ENCODE measurements at places on chromosomes 2 and 18.
A peak's percentile ranks its signal among the peaks of the same experiment; 100 is the strongest.

- no peak overlapping the region for H3K4me3 ChIP-seq
- H3K27me3 ChIP-seq, result no peaks in the 10 kb centered on the region
- H3K27ac ChIP-seq, result no peak overlapping the region
- no peaks in the 10 kb centered on the region for H3K36me3 ChIP-seq
Measured at GRCh38 chr2:85089585-85089984, 43.6 kb upstream of the TCF7L1 start.

DNA sequence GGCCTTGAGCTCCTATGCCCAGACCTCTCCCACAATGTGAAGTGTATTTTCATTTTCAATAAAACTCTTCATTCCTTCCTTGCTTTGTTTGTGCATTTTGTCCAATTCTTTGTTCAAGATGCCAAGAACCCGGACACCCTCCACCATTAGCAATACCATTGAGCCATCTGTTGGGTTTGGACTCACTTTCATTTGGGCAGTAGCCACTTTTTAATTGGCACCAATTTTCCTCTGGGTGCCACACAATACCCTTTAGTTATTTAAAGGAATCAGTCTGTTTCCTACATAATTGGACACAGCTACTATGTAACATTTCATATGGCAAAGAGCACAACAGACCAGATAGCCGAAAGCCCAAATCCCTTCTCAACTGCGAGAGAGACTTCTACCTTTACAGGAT is 22.5 kb upstream of the SLC35G4 start:
- no peak overlapping the region for H3K4me3 ChIP-seq
- H3K4me1 ChIP-seq, result no peaks in the 10 kb centered on the region
- H3K27me3 ChIP-seq, result no peaks in the 10 kb centered on the region

DNA sequence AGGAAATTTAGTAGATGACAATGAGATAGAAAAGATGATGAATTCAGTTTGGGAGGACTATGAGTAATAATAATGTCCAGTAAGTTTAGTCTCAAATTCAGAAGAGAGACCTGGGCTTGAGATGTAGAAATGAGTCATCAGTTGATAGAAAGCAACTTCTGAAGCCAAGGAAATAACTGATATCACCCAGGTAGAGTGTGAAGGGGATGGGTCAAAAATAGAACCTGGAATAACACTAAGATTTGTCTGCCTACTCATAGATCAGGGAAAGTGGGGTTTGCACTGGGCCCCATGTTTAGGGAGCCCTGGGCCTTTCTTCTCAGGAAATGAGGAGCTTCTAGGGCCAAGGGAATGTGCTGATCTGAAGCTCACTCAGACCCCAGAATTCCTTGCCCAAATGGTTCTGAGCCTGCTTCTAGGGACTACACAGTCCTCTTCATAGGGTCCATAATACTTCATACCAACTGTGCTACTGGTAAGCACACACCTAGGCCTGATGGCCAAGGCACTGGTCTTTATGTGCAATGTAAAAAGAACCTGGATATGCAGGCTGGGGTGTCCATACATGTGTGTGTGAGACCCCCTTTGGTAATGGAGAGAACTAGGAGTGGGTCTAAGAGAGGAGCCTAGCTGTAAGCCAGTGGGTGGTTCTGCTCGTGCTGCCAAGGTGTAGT is 141.2 kb downstream of the IKZF2 start:
- H3K4me3 ChIP-seq, result no peak overlapping the region
- no peaks in the 10 kb centered on the region for H3K4me1 ChIP-seq
- DNase-seq, result no peak
- H3K36me3 ChIP-seq, result no peaks in the 10 kb centered on the region

DNA sequence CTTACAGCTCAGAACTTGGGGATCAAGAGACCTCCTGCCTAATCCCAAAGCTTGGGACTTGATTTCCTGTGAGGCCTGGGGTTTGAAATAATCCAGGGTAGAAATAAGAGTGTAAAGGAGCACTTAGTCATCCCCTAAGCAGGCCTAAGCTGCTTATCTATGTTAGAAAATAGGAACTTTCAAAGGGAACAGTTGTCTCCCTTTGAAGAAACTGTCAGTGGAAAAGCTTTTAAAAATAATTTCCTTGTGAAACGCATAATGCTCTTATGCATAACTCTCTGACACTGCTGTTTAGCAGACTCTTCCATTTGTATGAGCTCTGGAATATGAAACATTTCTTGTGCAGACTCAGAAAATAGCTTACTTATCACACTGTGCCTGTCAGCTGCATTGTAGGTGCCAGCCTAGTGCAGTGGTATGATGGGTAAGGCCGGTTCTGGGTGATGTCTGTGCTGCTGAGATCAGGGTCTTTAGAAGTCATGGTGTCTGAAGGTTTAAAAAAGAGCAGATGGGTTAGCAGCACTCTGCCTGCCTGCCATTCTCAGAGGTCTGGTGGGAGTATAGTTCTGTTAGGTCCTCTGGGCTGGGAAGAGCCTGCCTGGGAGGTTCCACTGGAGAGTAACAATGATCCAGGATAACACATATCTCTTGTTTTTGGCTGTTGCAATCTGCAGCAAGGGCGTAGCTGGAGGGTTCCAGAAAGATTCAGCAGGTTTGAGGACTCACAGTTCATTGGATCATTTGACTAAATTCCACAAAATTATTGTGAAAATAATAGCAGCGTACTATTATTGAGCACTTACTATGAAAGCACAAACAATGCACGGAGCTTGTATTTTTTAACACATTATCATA is 283.2 kb upstream of the MEX3C start:
- no peak overlapping the region for H3K27ac ChIP-seq
- DNase-seq, result no peak
- no peaks in the 10 kb centered on the region for H3K27me3 ChIP-seq
- no peaks in the 10 kb centered on the region for H3K36me3 ChIP-seq

DNA sequence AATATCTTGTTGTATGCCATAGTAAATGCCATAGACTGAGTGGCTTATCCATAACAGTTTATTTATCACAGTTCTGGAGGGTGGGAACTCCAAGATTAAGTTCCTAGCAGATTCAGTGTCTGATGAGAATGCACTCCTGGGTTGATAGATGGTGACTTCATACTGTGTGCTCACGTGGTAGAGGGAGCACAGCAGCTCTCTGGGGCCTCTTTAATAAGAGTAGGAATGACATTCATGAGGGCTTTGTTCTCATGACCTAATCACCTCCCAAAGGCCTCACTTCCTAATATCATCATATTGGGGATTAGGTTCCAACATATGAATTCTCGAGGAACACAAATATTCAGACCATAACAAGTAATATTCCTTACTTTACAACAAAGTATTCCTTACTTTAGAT is 98.1 kb upstream of the SH3BP4 start:
- no peaks in the 10 kb centered on the region for H3K36me3 ChIP-seq
- no peaks in the 10 kb centered on the region for H3K27me3 ChIP-seq

GRCh38 chr2:168690381-168690885 is 112.0 kb upstream of the NOSTRIN start:
- DNase-seq, result no peak
- H3K4me3 ChIP-seq, result no peak overlapping the region
- no peaks in the 10 kb centered on the region for H3K36me3 ChIP-seq
- H3K27me3 ChIP-seq, result no peaks in the 10 kb centered on the region

DNA sequence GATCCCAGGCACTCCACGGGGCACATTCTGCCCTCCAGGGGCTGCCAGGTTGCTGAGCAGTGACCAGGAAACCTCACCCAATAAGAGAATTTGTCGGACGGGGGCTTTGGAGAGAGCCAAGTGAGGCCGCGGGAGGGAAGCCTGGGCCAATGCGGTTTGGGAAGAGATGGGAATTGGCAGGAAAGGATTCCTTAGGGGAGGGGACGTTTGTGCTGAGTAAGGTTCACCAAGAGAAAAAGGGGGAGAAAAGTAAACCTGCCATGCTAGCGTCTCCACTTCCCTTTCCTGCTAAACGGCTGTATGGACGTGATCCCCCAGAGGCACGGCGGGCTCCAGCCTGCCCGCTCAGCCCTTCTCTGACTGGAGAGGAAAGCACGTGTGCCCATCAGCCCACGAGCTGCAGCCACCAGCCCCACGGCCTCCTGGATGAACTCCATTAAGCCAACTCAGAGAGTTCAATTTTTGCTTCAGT is 194.4 kb upstream of the ID2 start:
- DNase-seq, result no peak
- H3K4me3 ChIP-seq, result no peak overlapping the region
- H3K27me3 ChIP-seq, result no peaks in the 10 kb centered on the region

DNA sequence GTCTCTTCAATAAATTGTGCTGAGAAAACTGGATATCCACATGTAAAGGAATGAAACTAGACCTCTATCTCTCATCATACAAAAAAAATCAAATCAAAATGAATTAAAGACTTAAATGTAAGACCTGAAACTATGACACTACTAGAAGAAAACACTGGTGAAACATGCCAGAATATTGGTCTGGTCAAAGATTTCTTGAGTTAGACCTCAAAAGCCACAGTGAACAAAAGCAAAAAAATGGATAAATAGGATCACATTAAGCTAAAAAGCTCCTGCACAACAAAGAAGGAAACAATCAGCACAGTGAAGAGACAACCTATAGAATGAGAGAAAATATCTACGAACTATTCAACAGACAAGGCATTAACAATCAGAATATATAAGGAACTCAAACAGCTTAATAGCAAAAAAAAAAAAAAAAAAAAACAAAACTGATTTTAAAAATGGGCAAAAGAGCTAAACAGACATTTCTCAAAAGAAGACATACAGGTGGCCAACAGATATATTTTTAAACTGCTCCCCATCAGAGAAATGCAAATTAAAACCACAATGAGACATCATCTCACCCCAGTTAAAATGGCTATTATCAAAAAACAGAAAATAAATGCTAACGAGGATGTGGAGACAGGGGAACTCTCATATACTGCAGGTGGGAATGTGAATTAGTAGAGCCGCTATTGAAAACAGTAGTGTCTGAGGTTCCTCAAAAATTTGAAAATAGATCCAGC is 66.3 kb downstream of the NCKAP1 start:
- no peak overlapping the region for H3K4me3 ChIP-seq
- no peak overlapping the region for H3K27ac ChIP-seq
- no peaks in the 10 kb centered on the region for H3K36me3 ChIP-seq
- H3K27me3 ChIP-seq, result no peaks in the 10 kb centered on the region

DNA sequence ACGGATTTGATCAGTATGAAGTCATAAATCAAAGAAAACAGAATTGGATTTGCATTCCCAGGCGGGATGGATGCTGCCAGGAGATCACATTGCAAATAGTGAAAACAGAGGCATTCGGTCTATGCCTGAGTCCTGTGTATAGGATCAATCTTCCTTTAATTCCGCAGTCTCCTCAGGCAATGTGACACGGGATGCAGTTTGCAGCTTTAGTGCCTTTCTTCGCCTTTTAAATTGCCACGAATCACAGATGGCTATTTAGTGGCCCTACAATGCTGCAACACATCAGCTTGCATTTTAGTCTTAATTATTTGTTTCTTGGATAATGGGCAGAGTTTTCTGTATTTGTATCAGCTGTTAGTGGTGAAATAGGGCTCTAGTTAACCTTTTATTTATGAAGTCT is 6.8 kb downstream of the ADCYAP1 start:
- no peaks in the 10 kb centered on the region for H3K4me1 ChIP-seq
- H3K36me3 ChIP-seq, result no peaks in the 10 kb centered on the region
- no peak overlapping the region for H3K27ac ChIP-seq
- peaks cover 31% of the 10 kb centered on the region for H3K27me3 ChIP-seq
- no peak for DNase-seq

DNA sequence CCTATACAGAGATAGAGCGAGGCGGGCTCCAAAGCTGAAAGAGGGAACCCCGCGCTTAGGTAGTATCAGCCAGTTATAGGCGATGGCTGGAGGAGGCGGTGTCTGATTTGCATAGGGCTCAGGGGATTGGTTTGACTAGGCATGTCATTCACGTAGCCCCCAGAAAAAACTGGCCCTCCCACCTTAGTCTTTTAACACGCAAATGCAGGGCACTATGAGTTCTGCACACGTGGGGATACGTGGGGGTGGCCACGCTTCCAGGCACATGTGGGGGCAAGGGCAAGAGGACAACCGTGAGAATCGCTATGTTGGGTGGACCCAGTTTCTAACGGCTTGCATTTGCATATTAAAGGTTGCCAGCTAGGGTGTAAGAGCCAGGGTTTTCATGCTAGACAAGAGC is 56.7 kb upstream of the MSTN start:
- H3K27me3 ChIP-seq, result no peaks in the 10 kb centered on the region
- H3K36me3 ChIP-seq, result no peaks in the 10 kb centered on the region
- no peaks in the 10 kb centered on the region for H3K4me1 ChIP-seq
- DNase-seq, result peak; percentile 25
- H3K27ac ChIP-seq, result no peak overlapping the region
- H3K4me3 ChIP-seq, result no peak overlapping the region

DNA sequence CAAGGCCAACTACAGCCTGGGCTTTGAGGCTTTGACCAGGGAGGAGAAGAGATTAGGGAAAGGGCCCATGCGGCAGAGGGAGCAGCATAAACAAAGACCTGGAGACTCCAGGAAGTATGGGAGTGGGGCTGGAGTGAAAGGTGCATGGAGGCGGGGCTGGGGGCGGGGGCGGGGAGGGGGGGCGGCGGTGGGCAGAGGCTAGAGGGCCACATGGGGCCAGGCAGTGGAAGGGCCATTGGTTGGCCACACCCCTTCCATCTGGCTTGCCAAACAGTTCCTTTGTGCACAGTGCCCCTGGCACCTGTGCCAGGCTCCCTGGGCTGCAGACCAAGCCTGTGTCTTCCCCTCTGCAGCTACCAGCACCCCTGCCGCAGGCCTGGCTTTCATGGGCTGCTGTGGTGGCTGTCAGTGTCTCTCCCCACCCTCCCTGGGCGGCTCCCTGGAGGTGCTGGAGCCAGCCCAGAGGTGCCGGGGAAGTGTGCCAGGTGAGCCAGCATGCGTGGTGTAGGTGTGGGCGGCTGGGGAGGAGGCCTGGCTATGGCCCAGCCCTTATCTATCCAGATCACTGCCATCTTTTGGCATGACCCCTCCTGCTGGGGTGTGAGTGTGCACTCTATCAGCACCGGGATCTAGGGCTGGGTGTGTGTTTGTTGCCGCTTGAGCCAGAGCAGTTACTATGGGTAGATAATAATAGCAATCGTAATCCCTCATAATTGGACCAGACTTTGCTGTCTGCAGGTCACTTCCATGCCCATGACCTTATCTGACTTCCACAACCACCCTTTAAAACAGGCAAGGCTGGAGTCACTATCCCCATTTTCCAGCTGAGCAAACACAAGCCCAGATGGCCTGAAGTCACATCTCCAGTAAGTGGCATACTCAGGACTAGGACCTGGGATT is 30.5 kb downstream of the DNMT3A start:
- peak overlapping the region; percentile 56 for H3K27ac ChIP-seq
- H3K4me1 ChIP-seq, result peaks cover 18% of the 10 kb centered on the region
- no peak overlapping the region for H3K4me3 ChIP-seq
- no peaks in the 10 kb centered on the region for H3K27me3 ChIP-seq
- DNase-seq, result no peak

GRCh38 chr2:219638217-219638947 is 11.0 kb downstream of the SLC4A3 start:
- H3K4me3 ChIP-seq, result no peak overlapping the region
- H3K27me3 ChIP-seq, result no peaks in the 10 kb centered on the region
- H3K36me3 ChIP-seq, result no peaks in the 10 kb centered on the region
- no peaks in the 10 kb centered on the region for H3K4me1 ChIP-seq

DNA sequence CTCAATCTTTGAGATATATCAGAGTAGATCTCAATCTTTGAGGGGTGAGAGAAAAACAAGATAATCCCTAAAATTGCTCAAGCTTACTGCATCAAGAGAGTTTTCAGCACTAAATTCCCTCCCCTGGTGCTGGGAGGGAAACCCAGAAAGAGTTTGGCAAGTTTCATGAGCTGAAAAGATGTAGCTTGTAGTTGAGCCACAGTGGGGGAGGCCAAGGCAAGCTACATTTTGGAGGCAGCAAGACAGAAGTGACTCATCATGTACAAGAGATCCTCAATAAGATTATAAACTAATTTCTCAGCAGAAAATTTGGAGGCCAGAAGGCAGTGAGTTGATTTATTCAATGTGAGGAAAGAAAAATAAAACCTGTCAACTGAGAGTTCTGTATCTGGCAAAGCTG is 308.2 kb downstream of the PIEZO2 start:
- no peaks in the 10 kb centered on the region for H3K27me3 ChIP-seq
- no peaks in the 10 kb centered on the region for H3K36me3 ChIP-seq
- H3K4me1 ChIP-seq, result no peaks in the 10 kb centered on the region
- H3K4me3 ChIP-seq, result no peak overlapping the region
- no peak for DNase-seq
